ENCODE measurements at places on chromosomes 13 and 19.

GRCh38 chr19:47633996-47634395 lies 25.1 kb downstream of the BICRA start:
- no peak for DNase-seq

DNA sequence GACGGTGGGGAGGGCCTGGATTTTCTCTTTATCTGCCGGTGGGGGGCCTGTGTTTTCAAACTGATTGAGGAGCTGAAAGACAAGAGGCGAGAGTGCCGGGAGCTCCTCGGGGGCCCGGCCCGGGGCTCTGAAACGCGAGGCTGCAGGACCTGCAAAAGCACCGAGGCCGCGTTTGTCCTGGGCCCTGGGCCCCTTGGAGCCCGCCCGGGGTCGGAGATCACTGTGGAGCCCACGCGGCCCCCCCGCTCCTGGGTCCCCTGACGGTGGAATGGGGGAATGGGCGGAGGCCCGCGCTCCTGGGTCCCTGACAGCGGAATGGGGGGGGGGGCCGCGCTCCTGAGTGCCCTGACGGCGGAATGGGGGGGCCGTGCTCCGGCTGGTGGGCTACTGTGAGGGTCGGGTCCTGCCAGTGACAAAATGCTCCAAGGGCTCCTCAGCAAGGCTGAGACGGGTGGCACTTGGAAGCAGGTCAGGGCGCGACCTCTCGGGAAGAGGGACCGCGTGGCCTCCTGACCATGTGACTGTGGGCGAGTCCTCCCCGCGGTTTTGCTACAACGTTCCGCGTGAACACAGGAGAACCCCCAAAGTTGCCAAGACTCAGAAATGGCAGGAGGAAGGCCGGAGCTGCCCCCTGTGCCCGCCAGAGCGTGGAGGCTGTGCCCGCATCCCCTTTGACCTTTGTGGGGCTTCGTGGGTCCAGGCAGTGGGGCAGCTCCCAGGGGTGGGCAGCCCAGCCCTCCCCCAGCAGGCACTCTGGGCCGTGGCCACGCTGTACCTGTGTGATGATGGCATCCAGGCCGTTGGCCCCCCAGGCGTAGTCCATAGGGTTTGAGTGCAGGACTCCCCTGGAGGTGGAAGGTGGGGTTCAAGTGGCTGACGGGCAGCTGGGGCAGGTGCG lies 9.5 kb downstream of the FGF22 start:
- no peak for DNase-seq

- no peak for DNase-seq
Measured at GRCh38 chr13:73467125-73467524, 408.3 kb downstream of the KLF5 start.

GRCh38 chr13:81379183-81379582 lies 1038.3 kb upstream of the SPRY2 start:
- DNase-seq: no peak
